ENCODE measurements at places on chromosomes 4 and X.

DNA sequence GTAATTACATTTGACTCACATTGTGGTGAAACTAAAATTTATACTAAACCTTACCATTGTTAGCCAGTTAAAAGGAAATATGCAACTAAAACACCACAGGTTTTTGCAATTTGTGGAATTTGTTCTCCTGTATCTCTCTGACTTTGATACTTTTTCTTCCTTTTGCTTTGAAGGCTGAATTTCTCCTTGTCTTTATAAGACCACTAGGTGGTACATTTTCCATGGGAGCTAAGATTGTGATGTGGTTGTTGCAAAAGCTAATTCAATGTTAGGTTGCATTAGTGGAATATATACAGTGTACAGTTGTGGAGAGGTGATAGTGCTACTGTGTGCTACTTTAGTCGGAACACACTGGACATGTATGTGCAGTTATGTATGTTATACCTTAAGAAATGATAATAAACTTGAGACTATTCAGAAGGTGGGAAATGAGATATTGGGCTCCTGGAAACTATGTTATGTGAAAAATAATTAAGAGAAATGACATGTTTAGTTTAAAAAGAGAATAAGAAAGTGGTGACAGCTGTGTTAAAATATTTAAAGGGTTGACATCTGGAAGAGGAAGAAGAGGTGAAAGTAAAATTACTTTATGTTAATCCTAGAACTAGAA is 70.3 kb downstream of the ARL9 start:
- no peak for DNase-seq

- no peak for DNase-seq
Observed at GRCh38 chr4:168437192-168437943, 42.9 kb downstream of the DDX60L start.

DNA sequence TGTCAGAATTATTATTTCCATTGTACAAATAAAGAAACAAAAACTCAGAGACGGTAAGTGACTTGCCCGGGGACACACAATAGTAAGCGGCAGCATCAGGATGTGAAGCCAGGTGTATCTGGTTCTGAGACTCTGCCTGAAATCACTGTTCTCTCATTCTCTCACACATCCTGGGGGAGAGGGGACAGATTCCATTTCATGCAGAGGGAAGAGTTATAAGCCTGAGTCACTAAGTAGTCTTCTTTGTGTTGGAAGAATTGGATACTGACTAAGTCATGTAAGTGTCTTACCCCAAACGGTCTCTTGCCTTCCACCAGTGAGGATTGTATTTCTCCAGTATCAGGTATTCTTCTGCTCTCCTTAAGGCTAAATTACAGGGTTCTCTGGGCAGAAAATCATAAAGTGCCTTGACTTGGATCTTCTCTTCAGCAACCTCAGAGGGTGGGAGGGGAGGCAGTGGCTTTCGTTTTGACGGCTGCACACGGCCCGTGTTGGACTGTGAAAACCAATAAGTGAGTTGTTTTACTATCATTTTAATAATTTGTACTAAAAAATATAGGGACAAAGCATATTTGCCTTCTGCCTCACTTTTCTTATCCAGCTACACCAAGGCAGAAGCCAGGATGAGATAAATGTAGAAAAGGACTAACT is 21.9 kb downstream of the TXK start:
- no peak for DNase-seq

GRCh38 chr4:142567199-142567598 is 278.9 kb downstream of the INPP4B start:
- DNase-seq = no peak

- no peak for DNase-seq
Observed at GRCh38 chrX:118038614-118039365, 77.8 kb downstream of the KLHL13 start.

GRCh38 chrX:30568136-30568535 is 9.4 kb downstream of the TASL start:
- no peak for DNase-seq

DNA sequence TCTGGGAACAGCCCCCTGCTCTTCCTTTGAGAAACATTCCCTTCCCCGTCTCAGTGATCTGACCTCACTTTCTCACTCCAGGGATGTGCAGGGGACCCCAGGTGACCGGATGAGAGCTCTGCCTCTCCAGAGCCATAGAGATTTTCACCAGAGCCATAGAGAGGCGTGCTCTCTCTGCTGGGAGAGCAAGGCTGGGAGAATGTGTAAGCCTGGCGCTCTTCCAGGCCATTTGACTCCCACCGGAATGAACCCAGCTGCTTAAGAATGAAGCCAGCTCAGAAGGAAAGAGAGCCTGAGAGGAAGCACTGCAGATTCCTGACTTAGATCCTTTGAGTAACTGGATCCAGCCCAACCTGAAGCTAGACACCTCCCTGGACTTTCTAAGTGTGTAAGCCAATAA is 106.4 kb downstream of the DHX15 start:
- no peak for DNase-seq

DNA sequence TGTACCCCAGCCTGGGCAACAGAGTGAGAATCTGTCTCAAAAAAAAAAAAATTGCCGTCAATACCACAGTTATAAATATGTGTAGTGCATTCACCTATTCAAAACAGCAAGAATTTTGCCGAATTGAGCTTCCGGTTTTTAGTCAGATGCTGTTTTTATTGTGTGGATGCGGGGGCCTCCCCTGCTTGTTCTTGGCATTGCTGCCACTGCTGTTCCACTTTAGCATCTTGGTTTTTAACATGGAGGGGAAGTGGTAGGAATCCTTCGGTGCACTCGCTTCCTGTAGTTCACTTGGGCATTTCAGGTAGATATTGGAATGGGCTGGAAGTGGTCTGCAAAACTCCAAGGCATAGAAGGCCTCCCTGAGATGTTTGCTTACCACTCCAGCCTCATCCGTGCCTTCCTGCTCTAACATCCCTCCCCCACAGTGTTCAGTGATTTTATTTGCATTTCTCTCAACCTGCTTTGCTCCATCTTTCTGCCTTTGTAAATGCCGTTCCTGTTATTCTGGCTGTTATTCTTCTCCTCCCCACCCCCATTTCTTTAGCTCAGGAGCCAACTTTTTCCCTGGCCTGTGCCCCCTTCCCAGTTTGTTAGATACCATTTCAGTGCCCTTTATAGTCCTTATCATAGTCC is 25.5 kb downstream of the MOB1B start:
- no peak for DNase-seq

All from body of pancreas (tissue), 4 donors.